Amniotic stem cell (primary cell): ENCODE measurements at places on chromosomes 3 and 15.

- no peak for DNase-seq
Observed at GRCh38 chr15:27260523-27260922, 289.5 kb downstream of the GABRG3 start.

- DNase-seq: no peak
Observed at GRCh38 chr3:42007785-42008184, 45.9 kb upstream of the ULK4 start.

DNA sequence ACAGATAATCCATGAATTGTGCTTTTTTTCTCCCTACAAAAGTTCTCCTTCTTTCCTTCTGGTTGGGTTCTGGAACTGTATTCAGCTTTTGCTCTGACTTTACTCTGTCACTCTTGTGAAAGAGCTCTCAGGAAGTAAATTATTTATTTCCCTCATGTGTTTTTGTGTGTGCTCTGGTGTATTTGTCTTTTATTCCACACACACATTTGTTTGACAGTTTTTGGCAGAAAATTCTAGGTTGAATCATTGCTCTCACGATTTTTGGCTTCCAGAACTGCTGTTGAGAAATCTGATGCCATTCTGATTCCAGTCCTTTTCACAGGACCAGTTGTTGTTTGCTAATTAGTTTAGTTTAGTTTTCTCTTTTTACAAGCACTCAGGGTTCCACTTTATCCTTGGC lies 172.8 kb downstream of the PLCH1 start:
- no peak for DNase-seq

- DNase-seq: no peak
Observed at GRCh38 chr15:43317566-43318184, 12.7 kb downstream of the LCMT2 start.

DNA sequence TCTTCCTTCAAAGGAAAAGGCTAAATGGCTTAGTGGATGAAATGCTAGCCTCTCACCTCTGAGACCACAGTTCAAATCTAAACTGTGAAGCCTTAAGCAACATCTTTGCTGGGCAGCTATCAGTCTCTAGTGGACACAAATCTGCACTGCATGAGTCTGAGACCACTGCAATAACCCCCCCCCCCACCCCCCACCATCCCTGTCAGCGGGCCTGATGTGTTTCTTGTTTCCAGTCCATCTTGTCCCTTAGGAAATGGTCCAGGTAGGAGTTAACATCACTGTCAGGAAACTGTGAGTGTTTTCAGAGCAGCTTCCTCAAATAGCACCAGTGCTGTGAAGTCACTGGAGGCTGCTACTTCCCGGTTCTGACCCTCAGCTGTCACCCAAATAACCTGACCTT lies 140.6 kb upstream of the TMCO5A start:
- no peak for DNase-seq

DNA sequence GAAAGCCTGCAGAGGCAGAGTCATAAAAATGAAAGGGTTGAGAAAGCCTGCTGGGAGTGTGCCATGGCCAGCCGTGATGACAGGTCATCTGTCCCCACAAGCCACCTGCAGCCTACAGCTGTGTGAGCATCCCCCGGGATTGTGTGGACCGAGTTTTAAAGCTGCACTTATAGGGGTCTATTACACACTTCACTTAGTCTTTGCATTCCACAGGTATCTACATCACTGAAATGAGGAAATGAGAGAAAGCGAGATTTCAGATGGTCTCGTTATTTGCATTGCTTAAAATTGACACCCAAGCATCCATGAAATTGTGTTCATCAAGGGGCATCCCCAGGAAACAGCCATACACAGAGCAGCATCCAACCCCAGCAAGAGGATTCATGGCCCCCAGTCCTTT lies 137.6 kb upstream of the TRIM42 start:
- DNase-seq: no peak

GRCh38 chr3:22937536-22937935 lies 265.6 kb upstream of the UBE2E2 start:
- DNase-seq: no peak

GRCh38 chr3:14508966-14509795 lies 31.0 kb downstream of the GRIP2 start:
- DNase-seq: no peak

GRCh38 chr3:36648241-36649034 lies 115.9 kb downstream of the DCLK3 start:
- DNase-seq: peak; percentile 76

- DNase-seq: no peak
Observed at GRCh38 chr3:113439606-113440005, 1.7 kb downstream of the CFAP44 start.

- DNase-seq: no peak
Observed at GRCh38 chr3:58991026-58991425, 58.8 kb downstream of the CFAP20DC start.

DNA sequence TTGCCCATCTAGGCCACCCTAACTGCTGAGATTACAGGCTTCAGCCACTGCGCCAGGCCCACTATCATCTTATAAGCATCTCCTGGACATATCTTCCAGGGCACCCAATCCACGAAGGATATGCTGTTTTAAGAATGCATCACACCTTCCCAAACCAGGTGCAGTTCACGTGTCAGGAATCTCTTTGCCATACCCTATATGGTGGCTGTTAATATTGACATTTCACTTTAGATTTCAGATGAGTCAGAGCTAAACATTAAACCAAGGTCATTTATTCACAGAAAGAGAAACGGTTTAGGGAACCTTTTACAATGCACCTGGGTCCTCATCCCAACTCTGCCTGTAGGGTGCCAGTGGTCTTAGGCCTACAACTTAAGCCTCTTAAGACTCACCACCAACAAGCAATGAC lies 85.7 kb downstream of the TBL1XR1 start:
- DNase-seq: no peak

DNA sequence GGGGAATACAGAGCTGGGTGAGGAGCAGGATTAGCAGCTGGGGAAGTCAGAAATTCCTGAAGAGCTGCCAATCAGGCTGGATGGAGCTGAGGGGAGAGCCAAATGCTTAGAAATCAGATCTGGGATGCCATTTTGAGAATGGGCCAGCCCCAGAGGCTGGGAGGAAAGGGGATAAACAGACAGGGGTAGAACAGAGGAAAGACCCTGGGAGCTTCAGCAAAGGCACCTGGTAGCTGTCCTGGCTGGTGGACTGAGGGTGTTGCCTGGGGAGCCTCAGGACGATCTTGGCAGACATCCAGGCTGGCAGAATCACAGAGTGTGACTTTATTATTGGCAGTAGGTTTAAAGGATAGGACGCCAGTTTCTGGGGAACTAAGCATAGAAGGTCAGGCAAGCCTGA lies 97.8 kb downstream of the SQOR start:
- DNase-seq: no peak

DNA sequence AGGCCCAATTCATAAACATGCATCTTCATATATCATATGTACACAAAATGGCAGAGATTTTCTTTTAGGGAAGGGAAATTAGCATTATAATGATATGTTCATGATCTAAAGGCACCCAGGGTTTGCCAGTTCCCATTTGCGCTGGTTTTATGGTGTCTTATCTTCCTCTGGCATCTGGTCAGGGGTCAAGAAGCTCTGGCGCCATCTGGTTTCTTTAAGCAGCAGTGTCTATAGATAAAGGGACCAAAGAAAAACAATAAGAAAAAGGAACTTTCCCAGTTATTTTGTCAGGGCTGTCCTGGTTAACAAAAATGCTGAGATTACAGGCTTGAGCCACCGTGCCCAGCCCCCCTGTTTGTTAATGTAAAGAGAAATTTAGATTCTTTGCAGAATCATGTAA lies 3.3 kb upstream of the DCP1A start:
- no peak for DNase-seq

GRCh38 chr3:129628169-129628522 lies 21.7 kb upstream of the PLXND1 start:
- no peak for DNase-seq

DNA sequence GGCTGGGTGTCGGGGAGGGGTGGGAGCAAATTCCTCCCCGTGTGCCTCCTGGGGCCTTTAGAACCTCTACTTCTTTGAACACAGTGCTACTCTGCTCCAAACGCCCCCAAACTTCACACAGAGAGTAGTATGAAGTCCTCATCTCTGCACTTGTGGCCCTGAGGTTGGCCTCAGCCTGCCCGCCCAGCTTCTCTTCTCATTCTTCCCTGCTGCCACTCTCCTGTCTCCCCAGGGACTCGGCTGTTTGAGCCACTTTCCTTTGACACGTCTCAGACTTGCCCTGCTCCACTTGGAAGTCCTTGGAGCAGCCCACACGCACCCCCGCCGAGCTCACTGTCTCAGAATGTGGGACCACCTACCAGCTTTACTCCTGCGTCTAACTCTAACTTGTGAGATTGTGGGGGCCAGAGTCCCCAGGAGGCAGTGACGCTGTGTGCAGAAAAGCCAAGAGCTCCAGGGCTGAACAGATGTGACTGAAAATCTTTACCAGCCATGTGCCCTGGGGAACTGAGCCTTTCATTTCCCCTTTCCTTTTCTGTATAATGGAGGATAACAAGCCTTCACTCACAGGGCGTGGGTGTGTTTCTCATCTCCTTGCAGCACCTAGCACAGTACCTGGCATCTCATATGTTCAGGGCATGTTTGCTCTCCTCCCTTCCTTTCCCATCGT lies 233.6 kb upstream of the CTDSPL start:
- DNase-seq: no peak

DNA sequence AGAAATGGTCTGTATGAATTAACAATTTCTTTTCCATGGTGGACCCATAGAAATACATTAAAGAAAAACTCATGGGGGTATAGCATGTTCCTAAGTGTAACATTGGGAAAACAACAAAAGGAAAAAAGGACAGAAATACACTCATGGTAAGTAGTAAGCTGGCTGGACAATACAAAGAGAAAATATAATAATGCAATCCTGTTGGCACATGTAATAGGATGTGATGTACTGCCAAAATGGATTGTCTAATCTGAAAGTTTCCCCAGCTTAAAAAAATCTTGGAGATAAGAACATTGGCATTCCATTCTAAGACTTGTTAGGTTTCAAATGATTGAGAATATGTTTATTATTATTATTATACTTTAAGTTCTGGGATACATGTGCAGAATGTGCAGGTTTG lies 128.1 kb downstream of the MBNL1 start:
- DNase-seq: no peak

DNA sequence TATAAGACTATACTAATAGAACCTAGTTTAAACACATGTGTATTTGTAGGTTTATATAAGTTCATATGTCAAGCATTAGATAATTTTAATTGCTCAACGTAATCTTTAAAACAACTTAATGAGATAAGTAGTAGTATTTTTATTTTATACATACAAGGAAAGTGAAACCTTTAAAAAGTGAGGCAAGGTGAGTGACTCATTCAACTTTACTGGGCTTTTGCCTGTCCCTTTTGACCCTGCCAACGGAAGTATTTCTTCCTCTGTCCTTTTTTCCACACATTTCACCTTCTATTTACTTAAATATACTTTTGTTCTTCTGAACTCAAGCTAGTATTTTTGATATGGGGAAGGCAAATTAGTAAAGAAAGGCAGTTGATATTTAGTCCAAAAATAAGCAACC lies 78.5 kb downstream of the KBTBD8 start:
- DNase-seq: no peak

DNA sequence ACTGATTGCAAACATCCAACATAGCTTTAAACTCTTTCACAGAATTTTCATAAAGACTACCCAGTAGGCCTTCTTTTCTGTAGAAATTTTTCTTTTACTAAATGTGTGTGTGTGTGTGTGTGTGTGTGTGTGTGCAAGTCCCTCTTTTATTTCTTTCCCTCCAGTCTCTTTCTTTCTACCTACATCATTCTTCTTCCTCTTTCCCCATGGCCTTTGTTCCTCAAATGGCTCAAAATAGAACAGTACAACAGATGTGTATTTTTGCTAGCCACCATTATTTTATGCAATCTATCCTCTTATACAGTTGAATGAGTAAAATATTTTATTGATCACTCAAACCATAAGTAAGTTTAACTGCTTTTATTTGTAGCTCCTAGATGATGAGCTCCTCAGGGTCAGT lies 76.4 kb downstream of the USF3 start:
- DNase-seq: no peak

- peak; percentile 76 for DNase-seq
Observed at GRCh38 chr15:75107908-75108838, 84.8 kb downstream of the PPCDC start.

- no peak for DNase-seq
Observed at GRCh38 chr3:59339818-59340217, 290.0 kb upstream of the CFAP20DC start.

DNA sequence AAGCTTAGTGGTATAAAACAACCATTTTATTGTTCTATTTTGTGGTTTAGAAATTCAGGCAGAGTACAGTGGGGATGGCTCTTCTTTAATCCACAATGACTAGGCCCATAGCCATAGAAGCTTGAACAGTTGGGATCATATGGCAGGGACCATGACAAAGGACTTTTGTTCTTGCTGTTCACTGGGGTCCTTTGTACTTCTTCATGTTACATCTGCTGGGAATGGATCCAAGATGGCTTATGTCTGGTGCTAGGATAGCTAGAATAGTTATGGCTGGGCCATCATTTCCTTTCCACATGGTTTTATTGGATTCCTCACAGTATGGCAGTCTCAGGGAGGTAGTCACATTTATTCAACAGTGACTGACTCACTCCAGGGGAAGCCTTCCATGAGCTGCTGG lies 427.9 kb upstream of the AGTR1 start:
- DNase-seq: no peak

DNA sequence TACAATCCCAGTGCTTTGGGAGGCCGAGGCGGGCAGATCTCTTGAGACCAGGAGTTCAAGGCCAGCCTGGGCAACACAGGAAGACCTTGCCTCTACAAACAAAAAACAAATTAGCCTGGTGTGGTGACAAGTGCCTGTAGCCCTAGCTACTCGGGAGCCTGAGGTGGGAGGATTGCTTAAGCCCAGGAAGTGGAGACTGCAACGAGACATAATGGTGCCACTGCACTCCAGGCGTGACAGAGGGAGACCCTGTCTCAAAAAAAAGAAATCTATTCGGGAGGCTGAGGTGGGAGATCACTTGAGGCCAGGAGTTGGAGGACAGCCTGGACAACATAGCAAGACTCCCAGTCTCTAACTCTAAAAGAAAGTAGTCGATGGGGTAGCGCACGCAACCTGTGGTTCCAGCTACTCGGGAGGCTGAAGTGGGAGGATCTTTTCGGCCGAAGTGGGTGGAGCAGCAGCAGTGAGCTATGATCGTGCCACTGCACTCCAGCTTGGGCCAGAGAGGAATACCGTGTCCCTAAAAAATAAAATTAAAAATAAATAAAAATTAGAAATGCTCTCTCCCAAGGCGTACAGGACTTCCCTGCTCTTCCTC lies 775 bp downstream of the C3orf33 start:
- DNase-seq: no peak
